Stimulated activated CD8-positive, alpha-beta memory T cell treated with anti-CD3 and anti-CD28 coated beads, Interleukin-4, amount 100 ng/mL, for 1 hour (primary cell): ENCODE measurements at places on chromosomes 7 and 10.

- DNase-seq, result no peak
These were observed 100.6 kb upstream of the PDE1C start for GRCh38 chr7:32170838-32171237.

DNA sequence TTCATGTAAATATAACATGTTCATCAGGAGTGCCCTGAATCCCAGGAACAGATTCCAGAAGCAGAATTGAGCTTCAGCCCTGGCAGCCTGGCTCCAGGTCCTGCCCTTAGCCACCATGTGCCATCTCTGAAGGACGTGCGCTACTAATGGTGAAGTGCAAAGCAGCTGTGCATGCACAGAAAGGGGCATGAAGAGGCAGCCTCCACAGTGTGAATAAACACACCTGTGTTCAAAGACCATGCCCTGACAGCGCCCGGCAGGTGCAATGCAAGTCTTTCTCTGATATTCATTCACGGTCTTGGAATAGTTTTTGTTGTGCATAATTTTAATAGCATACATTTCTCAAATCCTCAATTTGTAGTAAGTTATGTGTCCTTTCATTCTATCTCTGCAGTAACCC lies 250.4 kb upstream of the TCERG1L start:
- no peak for DNase-seq

DNA sequence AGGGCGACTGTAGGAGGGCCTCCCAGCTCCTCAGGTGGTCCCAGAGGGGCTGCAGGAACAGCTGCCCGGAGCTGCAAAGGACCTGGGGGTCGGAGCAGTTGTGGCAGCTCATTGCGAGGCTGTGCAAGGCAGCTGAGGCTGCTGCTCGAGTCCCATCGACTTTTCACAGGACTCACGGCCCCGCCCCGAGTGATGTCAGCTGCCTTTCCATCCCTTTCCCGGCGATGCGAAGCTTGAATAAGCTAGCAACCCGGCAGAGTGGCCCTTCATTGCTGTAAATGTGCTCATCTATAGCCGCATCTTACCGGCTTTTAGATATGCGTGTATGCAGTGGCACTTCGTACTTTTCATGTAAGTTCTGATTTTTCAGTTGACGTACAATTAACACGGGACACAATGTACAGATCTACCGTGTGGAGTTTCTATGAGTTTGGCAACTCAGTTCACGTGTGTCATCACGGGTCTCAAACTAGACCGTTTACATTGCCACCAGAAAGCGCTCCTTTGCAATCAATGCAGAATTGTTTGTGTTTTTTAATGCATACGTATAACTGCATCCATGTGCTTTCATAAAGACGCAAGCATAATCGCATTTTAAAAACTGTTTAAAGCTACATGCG lies at the start of gene CH25H:
CH25H (minus strand) TSS at position 137 of the 620 bp plus-strand sequence; CDS start at position 112, 25 bp downstream.
- DNase-seq, result no peak

- no peak for DNase-seq
These were observed 503.8 kb downstream of the GRID1 start for GRCh38 chr10:85862771-85863170.

GRCh38 chr7:88293866-88294265 lies 12.8 kb downstream of the STEAP4 start:
- no peak for DNase-seq

- no peak for DNase-seq
These were observed 303.8 kb downstream of the KCNMA1 start for GRCh38 chr10:77333610-77334340.

- no peak for DNase-seq
These were observed 418.0 kb upstream of the ETV1 start for GRCh38 chr7:14407246-14408015.

GRCh38 chr10:117736655-117737054 lies 194.1 kb downstream of the EMX2 start:
- no peak for DNase-seq

DNA sequence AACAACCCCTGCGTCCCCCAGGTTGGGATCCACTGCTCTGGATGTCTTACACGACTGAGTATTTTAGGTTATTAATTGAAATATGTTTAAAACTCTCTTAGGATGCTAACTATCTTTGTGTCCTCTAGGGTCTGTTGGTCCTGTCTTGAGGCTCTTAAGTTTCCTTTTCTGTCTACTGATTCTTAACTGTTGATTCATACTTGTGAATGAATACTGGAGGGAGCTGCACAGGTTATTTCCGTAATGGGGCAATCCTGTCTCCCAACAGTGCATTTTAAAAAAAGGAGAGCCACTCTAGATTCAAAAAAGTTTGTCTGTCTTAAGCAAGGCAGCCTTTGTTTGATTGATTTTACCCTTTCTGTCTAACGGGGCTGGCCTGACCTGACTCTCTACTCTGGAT lies 237.6 kb upstream of the POM121L12 start:
- DNase-seq, result no peak

DNA sequence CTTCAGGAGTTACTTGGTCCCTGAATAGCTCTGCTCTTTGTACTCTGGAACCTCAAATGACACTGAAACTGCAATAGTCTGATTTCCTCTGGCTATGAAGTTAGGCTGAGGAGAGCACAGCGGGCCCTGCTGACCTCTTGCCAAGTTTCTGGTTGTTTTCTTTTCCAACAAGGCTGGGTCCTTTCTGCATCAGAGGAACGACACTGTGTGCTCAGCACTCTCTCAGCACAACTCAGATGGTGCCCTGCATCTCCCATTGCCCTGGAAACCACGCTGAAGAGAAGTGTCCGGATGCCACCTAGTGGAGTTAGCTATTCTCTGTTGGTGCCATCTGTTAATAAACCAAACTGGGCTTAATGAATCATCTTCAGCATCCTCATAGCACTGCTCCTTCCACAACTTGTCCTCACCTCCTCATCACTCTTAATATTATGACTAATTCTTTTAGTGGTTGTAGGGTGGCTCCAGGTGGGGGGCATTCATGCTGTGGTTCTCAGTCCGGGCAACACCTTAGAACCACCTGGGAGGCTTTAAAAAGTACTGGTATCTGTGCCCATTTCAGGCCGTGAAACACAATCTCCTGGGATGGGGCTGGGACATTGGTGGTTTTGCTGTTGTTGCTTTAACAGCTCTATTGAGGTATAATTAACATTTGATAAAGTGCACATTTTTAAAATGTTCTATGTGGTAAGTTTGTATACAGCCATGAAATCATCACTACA lies 8.2 kb upstream of the EFCAB10 start:
- DNase-seq, result no peak

- DNase-seq, result no peak
These were observed 95.5 kb downstream of the CTBP2 start for GRCh38 chr10:125064681-125065492.

DNA sequence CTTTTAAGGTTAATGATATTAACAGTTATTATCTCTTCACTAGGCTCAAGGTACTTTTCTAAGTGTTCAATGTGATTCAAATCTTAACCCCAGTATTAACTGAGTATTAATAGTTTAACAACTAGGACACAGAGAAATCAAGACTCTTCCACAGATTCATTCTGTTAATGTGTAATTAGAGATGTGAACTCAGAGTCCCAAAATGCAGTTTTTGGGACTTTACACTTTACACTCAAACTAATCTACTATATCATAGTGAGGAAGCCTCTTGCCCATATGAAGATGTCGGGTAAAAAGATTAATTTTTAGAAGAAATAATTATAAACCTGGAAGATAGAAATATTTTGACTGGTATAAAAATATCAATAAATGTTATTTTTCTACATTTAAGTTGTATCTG lies 644.5 kb upstream of the LRRTM3 start:
- DNase-seq, result no peak

GRCh38 chr7:116727432-116728009 lies 55.5 kb downstream of the MET start:
- DNase-seq, result no peak

DNA sequence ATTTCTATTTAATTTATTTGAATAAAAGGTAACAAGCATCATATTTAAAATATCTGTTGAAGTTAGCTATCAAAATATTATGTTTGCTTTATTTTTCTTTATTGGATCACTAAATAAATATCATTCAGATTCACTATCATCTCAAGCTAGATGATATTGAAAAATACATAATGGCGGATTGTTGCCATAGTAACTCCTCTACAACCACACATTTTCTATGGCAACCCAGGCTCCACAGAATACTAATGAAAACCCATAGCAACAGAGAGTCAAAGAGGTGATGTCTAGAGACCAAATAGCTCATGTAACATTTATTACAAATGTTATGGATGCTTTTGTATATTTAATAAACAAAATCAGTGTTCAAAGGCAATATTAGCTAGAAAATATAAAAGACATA lies 148.9 kb upstream of the CDK1 start:
- no peak for DNase-seq

DNA sequence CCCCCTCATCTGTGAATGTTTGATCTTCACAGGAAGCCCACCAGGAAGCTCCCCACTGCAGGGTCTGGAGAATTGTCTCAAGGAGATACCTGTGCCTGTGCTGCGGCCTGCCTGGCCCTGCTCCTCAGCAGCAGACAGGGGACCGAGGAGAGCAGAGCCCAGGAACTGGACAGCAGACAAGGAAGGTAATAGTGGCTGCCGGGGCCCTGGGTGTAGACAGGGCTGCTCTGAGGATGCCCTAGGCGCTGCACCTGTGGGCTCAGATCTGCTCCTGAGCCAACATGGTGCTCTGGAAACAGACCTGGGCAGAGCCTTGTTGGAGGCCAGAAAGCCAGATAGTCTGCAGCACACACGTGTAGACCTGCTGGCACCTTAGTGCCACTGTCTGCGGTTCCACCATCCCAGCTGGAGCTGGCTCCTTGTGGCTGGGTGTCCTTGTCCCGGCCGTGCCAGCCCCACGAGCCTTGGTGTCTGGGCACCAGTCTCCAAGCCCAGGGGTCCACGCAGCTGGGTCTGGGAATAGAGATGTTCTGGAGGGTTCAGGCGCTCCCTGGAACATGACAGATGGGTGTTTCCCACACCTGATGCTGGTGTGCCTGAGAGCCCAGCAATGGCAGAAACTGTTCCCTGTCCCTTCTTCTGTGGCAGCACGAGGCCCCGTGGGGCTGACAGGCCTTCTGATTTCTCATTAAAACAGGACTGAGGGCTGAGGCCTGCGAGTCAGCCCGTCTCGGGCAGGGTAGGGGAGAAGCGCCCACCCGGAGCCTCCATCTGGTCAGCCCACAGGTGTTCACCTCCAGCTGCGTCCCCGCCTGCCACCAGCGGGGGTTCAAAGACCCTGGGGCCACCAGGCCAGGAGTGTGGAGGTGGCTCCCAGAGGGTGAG lies 44.7 kb downstream of the ZNF467 start:
- no peak for DNase-seq

DNA sequence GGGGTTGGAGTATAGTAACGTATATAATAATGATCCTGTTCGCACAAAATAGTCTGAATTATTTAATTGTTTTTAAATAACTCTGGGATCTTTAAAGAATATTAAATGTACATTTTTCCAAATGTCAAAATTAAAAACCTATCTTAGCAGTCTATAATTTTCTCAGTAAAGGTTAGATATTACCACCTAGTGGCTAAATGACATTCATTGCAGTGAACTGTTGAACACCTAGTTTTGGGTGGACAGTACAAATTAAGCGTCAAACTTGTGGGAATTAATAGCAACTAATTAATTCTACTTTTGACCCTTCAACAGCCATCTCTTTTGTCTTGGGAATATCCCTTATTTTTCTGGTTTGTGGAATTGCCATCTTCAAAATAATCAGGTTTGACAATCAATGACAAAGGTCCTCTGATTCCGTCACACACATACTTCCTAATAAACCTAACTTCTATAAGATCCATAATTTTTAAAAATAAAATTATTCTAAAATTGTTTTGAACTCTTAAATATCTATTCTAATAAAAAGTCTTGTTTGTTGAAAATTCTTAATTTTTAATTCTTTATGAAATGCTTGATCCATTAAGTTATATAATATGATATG lies 165.7 kb downstream of the SEMA3D start:
- DNase-seq, result no peak

- no peak for DNase-seq
These were observed 777 bp downstream of the BICC1 start for GRCh38 chr10:58513188-58514110.

GRCh38 chr10:122847782-122848604 lies 2.3 kb upstream of the CUZD1 start:
- no peak for DNase-seq

- DNase-seq, result no peak
These were observed 103.2 kb upstream of the GJD4 start for GRCh38 chr10:35501923-35502322.

DNA sequence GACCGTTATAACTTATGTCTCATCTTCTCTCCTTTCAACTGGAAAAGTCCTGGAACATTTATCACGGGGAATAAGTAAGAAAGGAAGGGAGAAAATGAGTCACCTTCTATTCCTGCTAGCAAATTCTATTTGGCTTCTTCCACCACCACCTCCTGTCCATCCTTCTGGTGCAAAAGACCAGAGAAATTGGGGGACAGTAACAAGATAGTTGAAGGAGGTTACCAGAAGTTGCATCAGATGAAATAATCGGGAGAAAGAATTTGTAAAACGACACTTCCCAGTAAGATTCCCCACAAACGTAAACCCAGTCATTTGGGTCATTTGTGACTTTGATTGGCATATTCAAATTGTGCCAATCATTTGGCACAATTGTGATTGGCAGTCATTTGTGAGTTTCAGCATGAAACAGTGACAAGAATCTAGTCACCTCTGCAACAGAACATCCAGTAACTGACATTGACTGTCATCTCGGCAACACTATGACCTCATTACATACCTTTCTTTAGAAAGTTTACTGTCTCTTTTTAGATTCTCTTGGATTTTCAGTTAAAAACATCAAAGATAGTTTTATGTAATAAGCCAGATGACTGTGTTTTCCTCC lies 51.3 kb upstream of the PIK3CG start:
- no peak for DNase-seq

DNA sequence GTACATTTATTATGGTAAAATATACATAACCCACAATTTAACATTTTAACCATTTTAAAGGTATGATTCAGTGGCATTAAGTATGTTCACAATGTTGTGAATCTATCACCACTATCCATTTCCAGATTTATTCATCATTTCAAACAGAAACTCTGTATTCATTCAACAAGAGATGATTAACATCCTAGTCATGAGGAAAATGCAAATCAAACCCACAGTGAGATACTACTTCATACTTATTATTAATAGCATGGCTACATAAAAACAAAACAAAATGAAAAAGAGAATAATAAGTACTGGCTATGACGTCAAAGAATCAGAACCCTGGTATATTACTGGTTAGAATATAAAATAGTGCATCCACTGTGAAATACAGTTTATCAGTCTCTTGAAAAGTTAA lies 386.6 kb upstream of the POM121L12 start:
- DNase-seq, result no peak

- no peak for DNase-seq
These were observed 227.5 kb downstream of the WDR11 start for GRCh38 chr10:121078672-121079102.

GRCh38 chr10:94192333-94192732 lies 170.4 kb downstream of the NOC3L start:
- DNase-seq, result no peak

DNA sequence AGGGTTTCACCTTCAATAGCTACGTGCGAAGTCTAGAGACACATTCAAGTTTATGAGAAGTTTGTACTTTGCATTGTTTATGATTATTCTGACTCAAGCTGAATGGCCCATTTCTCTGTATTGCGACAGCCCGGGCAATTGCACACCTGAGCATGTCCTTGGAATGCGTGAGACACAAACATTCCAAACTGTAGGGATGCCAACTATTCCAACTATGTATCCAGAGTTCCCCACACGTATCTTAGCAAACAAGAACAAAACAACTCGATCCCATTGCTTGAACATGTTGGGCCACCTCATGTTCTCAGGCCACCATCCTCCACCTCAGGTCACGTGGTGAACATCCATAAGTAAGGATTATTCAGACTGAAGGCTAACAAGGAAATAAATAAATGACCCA lies 51.4 kb upstream of the EGFR start:
- DNase-seq, result no peak
